Activated T-helper 1 cell treated with anti-CD3 and anti-CD28 coated beads, Interleukin-2, amount 50 U/mL, for 16 hours (primary cell): ENCODE measurements at places on chromosomes 7 and 10.

DNA sequence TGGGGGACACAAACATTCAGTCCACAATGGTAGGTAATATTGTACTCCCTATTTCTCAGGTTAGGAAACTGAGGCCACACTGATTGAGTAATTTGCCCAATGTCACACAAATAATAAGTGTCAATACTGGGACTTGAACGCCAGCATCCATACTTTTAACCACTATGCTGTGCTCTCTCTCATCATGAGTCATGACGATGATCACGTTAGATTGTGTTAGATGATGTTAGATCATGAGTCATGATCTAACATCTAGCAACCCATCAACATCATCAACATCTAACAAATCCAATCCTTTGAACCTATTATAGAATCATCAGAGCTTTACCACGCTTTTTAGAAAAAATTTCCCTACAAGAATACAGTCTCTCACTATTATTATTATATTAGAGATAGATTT lies 28.1 kb upstream of the HERPUD2 start:
- no peak for DNase-seq

DNA sequence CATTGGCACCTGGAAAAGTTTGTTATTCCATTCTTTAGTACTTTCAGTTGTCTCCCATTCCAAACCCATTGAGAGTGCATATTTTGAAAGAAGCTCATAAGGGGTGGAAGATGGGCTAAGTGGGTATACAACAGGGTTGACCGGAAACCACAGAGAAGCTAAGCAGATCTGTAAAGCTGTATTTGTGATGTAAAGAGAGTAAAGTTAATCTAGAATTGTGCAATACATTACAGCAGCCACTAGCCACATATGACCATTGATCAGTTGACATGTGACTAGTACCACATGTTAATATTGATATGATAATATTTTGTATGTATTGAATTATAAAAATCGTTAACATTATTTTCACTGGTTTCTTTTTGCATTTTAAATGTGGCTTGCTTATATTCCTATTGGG lies 4.9 kb upstream of the PNLIP start:
- no peak for DNase-seq

GRCh38 chr10:99975942-99976809 lies 33.6 kb downstream of the DNMBP start:
- DNase-seq = no peak

DNA sequence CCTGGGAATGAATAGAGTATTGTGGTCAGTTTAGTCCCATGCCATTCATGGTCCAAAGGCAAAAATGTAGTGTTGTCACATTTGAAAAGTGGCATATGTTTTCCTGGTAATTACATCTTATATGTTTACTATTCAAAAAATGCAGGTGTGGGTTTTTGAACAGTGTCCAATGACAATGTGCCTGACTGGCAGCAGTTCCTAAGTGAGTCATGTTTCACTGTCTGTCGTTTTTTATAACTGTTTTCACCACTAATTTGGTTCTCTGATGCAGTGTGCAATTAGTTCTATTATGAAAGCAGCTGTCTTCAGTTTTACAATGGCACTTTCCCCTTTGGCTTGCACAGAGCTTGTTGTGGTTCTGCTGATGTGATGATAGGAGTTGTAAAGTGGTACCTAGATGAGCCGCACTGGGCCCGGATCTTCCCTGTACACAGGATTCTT lies 162.3 kb downstream of the SEM1 start:
- DNase-seq = no peak

DNA sequence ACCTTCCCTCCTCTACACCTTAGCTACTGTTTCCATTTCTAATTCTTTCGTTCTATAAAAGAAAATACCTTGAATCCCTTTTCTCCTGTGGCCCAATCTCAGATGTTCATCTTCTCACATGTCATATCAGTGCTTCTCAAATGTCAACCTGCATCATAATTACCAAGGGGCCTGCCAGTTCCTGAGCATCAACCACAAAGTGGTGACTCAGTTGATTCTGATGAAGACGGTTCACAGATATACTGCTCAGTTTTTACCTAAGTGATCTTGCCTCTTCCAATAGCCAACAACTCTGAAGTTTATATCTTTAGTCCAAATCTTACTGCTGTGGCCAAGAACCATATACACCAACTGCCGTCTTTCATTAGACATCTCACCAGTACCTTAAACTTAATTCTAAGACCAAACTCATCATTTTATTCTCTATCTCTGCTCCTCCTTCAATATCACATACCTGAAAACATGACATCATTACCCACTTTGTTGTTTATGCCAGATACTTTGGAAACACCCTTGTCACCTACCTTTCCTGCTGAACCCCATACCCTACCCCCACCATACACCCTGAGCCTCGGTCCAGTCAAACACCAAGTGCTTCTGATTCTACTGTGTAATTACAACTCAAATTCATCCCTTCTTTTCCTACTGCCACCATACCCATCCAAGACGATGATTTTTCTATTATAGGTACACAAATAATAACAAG lies 115.5 kb downstream of the LMBR1 start:
- no peak for DNase-seq

DNA sequence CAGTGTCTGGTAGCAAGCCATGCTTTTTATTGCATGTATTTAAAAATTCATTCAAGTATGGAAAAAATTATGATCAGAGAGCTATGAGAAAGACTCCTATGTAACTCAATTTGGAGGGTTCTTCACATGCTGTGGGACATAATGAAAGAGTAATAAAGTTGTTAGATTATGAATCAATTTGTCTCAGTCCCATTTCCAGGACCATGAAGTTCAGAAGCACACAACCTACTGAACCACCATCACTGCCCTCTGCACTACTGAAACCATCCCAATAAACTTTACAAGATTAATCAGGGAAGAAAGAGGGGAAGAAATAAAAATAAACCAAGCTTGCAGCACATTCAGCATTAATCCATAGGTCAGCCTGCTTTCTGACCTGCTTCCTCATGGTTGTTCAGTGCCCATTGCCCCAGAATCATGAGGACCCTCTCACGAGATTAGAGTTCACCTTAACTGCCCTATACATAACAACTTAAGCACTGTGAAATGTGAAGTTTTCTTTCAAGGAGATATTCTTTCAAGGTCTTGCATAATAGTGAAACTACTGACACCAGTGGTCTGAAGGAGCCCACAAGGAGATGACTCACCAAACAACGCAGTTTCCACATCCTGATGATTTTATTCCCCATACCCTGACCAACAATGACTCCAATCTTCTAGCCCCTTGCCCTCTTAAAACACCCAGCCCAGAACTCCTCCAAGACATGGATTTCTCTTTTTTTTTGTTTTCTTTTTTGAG lies 171.5 kb upstream of the ADCY1 start:
- DNase-seq = no peak

DNA sequence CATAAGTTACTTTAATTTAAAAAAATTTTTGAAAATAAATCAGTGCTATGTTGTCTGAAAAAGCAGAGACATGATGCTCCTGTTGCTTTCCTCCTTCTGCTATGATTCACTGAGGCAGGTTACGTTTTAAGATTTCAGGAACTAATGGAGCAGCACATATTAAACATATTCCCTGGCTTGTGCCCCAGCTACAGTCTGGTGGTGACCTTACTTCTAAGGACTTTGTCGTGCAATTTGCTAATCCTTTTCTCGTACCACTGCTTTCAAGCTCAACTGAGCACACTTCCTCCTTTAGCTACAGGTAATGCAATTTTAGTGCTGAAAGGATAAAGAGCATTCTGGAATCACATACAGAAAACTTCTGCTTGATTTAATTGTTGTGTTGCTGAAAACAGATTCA lies 16.2 kb upstream of the PRR15 start:
- no peak for DNase-seq

DNA sequence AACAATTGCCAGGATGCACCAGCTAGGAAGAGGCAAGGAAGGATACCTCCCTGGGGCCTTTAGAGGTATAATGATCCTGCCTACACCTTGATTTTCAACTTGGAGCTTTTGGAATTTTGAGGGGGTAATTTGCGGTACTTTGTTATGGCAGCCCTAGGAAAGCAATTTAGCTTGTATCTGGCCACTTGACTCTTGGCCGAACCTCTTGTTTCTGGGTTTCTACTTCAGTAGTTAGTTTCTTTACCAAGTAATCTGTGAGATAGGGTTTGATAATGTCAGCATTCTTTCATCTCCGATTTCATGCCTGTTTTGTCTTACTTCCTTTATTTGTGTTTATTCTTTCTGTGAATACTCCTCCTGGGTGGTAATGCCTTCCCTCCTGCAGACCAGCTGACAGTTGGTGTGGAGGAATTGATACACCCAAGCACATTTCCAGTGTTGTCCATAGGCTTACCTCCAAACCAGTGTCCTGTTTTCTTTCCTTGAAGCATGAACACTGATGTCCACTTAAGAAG lies 163.7 kb downstream of the SND1 start:
- DNase-seq = no peak

GRCh38 chr10:94324609-94325233 lies 38.0 kb downstream of the NOC3L start:
- no peak for DNase-seq

DNA sequence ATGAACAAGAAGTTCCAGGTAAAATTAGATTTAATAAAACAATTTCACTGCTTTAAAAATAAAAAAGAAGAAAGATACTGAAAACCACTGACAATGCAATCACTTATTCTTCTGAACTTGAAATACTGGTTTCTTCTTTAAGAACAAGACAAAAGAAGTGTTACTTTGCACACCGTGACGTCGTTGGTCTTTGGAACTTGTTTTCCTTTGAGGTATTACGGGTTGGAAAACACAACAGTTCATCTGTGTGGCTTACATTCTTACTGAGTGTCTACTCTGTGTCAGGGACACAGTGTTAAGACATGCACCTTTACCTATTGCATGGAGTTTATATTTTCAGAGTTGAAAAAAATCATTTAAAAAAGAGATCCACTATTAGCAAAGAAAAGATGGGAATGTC lies 41.3 kb upstream of the UCN3 start:
- DNase-seq = no peak

DNA sequence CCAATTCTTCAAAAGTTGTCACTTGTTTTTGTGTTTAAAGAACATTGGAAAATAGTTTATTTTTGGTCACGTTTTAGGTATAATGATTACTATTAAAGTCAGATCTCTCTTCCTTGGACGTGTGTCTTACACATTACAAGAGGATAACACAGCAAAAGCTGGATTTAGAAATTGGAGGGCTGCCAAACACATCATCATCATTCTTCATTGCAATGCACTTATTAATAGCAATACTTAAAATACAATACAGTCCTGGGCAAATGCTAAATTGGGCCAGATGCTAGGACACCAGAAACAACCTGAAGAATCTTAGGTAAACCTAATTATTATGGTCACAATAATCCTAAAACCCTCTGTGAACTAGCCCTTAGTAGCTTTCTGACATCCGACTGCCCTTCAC lies 303.6 kb downstream of the DGKB start:
- no peak for DNase-seq

- no peak for DNase-seq
Observed at GRCh38 chr10:43963379-43963778, 314.7 kb upstream of the ZNF32 start.

- DNase-seq = no peak
Observed at GRCh38 chr10:48502791-48503190, 102.1 kb downstream of the ARHGAP22 start.

DNA sequence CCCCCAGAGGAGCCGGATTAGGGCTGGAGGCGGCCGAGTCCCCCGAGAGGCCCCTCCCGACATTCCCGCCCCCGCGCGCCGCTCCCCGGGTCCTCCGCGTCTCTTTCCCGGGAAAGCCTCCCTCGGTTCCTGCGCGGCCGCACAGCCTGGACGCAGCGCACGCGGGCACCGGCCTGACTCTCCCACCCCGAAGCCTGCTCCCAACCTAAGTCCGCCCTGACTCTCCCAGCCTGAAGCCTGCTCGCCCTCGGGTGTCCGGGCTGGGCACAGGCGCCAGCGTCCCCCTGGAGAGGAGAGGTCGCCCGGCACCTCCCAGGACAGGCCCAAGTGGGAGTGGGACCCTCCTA lies 441 bp upstream of the VENTX start:
- DNase-seq = no peak

DNA sequence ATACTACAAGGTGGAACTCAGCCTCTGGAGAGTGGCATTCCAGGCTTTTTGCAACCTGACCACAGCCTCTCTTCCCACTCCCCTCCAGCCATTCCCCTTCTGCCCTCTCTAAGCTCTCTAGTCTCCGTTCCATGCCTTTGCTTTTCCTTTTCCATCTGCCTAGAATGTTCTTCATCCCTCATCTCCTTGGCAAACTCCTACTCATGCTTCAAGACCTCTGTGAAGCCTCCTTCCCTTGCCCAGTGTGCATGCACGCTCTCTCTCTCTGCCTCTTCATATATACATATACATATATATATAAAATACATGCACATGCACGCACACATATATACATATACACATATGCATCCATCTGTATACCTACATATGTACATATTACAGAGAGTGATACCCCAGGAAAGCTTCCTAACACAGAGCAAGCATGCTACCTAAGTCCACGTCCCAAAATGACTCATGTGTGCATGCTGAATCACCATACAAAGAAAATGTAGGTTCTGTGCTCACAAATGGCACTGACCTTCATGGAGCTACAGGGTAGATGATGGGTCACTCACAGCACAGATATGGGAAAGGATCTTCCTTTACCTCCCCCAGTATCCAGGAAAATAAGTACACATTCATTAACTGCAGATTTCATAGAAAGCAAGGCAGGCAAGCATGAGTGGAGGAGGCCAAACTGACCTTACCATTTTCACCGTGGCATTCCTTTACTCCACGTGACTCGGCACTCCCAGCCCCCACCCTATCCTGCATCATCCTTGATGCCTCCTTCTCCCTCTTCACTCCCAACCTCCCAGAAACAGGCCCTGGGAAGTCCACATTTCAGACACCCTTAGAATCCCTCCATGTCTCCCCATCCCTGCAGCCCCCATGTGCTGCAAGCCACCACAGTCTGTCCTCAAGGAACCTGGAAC lies 238.4 kb upstream of the ZMIZ1 start:
- no peak for DNase-seq

DNA sequence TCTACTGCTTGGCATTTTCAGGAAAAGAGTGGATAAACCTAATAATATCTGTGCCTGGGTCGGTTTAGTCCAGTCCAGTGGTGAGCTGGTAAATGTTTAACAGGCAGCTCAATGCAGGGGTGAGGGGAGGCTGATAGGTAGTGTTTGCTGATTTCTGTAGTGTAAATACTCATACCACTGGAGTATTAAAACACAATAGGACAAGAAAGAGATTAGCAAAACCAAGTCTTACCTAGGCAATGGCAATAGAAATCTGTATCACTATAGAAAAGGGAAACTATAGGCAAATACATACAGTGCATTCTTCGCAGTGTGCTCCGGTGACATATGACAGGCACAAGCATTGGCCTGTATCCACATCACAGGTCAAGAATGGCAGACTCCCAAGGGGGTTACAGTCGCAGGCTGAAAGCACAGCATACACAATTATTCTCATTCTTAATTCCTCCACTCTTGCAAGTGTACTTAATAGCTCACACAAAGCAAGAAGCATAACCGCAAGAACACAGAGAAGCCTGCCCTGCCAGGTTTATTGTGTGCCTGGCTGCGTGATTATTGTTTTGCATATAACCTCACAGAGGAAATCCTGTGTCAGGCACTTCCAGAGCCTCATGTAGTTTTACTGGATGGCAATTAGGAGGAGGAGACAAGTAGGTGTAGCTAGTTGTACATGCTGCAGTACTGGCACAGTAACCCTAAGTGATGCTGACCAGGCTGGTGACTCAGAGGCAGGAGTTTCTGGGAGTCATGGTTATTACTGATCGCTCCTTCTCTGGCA lies 35.0 kb downstream of the LAMB4 start:
- no peak for DNase-seq

- no peak for DNase-seq
Observed at GRCh38 chr7:93778384-93778783, 112.2 kb downstream of the TFPI2 start.

GRCh38 chr7:141617280-141617679 lies 66.1 kb downstream of the AGK start:
- no peak for DNase-seq

- no peak for DNase-seq
Observed at GRCh38 chr7:30032310-30033125, 4.3 kb downstream of the PLEKHA8 start.
